ENCODE measurements at places on chromosomes 3 and 15.
A peak's percentile ranks its signal among the peaks of the same experiment; 100 is the strongest.

- peak; percentile 83 for DNase-seq
These were observed 72.6 kb upstream of the TNFSF10 start for GRCh38 chr3:172595664-172596393.

DNA sequence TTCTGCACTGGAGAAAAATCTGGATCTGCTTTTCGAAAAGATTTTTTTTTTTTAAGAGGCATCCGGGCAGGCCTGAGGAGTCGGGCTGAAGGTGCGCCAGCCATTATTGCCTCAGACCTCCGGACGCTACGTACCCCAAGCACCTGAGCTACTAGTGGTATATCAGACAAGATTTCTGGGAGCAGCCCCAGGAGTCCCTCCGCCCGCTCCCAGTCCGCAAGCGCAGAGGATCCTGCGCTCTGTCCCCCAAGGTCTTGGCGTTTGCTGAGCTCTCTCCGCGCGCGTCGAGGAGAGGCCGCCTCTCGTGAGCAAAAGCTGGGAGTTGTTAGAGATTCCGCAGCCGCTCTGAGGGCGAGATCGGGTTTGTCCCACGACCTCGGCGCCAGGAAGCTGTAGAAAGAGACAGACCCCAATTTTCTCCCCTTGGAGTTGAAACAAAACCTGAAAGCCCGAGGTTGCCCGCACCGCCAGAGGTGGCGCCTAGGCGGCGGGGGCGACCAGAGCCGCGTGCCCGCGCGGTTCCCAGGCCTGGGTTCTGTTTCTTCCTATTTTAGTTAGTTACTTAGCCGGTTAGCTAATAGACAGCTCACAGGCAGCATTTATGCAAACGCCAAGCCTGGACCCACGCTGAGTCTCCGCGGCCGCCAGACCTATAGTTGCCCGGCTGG, 72.5 kb upstream of the POLG start:
- no peak for DNase-seq

- no peak for DNase-seq
These were observed 23.1 kb downstream of the PLA2G4F start for GRCh38 chr15:42133356-42133755.

- no peak for DNase-seq
These were observed 5.6 kb downstream of the GALNT15 start for GRCh38 chr3:16179771-16180736.

GRCh38 chr3:194481103-194481502, 5.7 kb downstream of the ATP13A3 start:
- peak; percentile 43 for DNase-seq

- DNase-seq, result no peak
These were observed 33.7 kb downstream of the PRR20G start for GRCh38 chr3:127254033-127254644.

DNA sequence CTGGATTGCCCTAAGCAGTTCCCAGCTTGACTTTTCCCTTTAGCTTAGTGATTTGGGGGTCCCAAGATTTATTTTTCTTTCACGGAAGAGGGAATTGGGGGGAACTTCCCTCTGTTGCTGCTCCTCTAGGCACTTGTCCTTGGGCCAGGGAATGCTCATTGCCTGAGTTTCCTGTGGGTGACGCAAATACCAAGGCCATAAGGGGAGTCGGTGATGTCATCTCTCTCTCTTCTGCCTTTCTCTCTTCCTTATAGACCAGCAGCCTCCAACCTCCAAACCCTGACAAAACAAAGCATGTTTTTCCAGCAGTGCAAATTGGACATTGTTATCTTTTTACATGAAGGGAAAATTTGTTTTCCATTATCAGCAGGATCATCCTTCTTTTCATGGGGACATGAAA, 120.2 kb downstream of the ITPR1 start:
- no peak for DNase-seq

DNA sequence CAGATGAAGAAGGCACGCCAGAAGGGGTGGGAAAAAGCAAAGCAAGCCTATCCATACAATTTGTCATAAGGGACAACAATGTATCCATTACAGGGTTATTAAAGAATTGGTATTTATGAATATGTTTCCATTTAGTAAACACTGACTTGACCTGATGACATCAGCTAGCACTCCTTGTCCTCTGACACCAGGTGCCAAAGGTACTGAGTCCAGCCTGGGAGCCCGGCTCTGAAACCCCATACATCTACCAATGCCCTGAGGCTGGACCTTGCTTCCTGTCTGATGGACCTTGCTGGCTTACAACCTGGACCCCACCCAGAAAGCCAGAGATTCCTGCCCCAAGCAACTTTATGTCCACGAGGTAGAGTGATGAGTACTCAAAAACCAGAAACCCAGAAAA, 263.0 kb upstream of the ATP11B start:
- no peak for DNase-seq
